Left renal cortex interstitium (tissue), 4 donors: ENCODE measurements at places on chromosomes 1 and 21.

GRCh38 chr1:6832531-6833188 is 47.4 kb downstream of the CAMTA1 start:
- no peak for DNase-seq

GRCh38 chr1:25924454-25924853 is 18.2 kb upstream of the STMN1 start:
- no peak for DNase-seq

GRCh38 chr1:100581096-100581705 is 43.3 kb downstream of the GPR88 start:
- DNase-seq: no peak

GRCh38 chr1:153801028-153801625 is 25.9 kb downstream of the SLC27A3 start:
- DNase-seq: no peak

DNA sequence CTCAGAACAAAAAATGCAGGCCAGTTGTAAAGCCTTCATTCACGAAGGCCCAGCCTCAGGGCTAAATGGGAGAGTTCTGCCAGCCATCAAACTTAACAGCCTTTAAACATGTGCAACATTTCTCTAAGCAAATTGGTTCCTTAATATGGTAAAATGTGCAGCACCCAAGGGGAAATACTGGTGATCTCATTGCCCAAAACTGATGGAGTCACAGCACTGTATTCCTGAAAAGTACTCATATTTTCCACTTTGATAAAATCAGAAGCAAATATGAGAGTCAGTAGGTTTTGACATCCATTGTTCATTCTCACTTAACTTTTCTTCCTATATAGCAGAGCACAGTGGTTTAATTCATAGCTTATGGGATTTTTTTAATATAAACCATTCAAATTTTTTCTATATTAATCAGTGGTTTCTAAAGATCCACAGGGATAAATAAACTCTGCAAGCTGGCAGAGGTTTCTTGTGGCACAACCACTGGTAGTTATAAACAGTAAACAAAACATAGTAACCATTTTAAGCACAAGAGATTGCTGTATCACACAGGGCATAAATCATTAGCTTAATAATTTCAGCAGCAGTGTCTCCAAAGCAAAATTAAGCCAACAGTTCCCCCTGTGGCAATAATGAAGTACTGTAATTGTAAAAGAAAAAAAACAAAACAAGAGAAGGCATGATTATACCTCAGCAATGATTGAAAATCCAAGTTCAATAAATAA is 106.9 kb upstream of the LYPLAL1 start:
- no peak for DNase-seq

GRCh38 chr1:53367503-53368313 is 39.8 kb upstream of the LRP8 start:
- DNase-seq: no peak

DNA sequence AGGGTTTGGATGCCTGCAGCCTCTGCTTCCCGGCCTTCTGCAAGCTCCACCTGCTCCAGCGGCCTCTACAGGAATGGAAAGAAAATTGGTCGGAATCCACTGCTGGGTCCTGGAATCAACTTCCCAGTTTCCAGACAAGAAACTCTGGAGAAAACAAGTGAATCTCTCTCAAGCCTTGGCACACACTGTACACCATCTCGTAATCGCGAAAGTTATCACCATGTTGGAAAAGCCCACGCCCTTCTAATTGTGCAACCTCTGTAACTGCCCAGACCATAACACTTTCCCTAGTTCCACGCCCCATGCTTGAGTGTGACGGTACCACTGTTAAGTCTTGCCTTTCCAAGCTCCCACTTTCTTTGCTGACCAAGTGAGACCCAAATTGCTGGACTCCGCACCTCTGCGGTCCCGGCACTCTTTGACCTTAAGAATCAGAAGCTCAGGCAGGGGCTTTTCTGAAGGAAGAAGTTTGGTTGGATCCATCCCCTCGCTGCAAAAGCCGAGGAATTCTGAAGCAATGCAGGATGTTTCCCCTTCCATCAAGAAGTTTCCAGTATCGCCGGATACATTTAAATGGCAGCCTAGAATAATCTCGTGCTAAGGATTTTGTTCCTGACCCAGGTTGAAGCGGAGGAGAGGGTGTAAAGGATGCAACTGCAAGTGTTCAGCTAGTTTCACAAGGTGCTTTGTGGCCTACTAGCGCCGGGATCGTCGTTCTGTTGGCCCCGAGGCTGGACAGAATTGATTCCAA is 6.2 kb downstream of the NR5A2 start:
- DNase-seq: no peak

DNA sequence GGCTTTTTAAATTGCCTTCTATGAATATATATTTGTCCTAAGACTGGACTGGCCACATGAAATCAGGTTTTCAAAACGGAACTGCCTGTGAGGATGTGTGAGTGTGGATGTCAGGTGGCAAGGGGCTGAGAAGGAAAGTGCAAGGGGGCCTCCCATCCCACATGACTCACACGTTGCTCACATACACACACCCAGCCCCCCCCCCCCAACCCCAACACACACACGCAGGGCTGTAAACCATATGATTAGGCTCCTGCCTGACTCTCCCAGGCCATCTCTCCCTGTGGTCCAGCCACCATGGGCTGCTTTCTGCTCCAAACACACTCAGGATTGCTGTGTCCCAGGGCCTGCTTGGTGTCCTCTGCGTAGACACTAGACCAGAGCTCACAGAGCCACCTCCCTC is 22.4 kb downstream of the DEGS1 start:
- no peak for DNase-seq

DNA sequence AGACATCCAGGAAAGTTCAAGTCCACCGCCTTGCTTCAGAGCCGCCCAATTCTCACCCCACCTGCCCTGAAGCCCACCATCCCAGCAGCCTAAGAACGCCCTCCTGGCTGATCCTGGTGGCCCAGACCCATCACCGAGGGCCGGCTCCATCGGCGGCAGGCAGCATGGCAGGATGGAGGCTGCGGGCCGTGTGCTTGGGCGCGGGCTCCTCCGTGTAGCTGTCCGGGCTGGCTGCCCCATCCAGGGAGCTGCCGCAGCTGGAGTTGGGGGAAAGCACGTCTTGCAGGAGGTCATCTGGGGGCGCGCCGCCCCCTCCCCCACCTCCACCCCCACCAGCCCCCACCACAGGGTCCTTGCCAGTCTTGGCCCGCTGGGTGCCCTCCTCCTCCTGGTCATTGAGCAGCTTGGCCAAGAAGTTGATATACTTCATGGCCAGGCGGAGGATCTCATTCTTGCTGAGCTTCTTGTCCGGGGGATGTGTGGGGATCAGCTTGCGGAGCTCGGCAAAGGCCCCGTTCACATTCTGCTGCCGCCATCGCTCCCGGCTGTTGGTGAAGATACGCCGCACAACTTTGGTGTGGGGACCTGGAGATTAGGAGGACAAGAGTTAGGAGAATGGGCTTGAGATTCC is 12.3 kb downstream of the TAL1 start:
- no peak for DNase-seq

GRCh38 chr21:20106368-20106767 is 891.8 kb upstream of the NCAM2 start:
- DNase-seq: no peak

- no peak for DNase-seq
These were observed 8.7 kb upstream of the OXCT2 start for GRCh38 chr1:39779821-39780220.

GRCh38 chr1:71054791-71055190 is 7.2 kb upstream of the PTGER3 start:
- no peak for DNase-seq

DNA sequence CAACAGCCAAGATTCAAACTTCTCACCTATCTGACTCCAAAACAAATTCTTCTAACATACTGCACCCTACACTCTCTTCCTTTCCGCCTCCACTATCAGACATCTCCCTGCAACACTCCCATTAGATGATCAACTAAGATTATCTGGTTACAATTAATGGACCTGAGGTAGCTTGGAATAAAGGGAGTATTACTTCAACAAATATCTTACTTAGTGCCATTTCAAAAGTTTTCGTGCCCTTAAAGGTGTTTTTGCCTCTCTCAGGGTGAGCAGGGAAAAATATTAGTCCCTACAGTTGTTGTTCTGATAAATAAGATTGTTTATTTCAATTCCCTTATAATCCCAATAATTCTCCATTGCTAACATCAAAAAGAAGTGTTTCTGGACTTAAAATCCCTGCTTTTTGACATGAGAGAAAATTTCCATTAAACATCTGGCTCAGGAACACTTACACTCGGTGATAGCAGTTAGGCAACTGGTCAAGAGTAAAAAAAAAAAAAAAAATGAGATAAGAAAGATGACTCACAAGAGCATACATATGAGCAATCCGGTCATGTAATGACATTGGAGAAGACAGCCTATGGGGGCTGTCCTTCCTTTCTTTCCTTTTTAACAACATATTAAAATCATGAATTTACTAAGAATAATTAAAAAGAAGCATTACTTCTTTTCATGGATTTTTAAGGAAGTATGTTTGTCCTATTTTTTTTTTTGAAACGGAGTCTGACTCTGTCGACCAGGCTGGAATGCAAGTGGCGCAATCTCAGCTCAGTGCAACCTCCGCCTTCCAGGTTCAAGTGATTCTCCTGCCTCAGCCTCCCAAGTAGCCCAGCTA is 7.6 kb downstream of the RSBN1 start:
- DNase-seq: no peak

GRCh38 chr1:243819438-243819839 is 30.6 kb downstream of the AKT3 start:
- DNase-seq: no peak

DNA sequence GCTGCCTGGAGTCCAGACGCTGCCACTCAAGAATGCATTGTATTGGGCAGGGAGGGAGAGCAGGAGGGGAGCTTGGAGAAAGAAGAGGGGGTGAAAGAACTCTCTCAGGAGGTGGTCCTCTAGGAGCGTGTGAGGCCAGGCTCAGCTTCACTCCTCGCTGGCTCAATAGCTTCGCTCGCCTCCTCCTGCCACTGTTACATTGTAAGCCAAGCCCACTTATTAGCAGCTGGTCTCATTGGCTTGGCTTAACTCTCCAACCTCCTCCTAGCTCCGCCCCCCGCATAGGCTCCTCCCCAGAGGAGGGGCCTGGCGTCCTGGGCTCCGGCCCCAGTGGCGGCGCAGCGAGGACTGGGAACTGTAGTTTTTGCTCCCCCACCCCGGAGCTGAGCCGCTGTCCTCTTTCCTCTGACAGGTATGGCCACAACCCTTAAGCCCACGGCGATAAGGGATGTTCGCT is at the start of gene KCNN3:
Gene KCNN3, minus strand, starts transcription at position 167 of the 457 bp plus-strand sequence. CDS start 317 bp downstream, outside the sequence.
- DNase-seq: peak; percentile 82

- DNase-seq: no peak
These were observed 5.6 kb downstream of the PPP1R15B start for GRCh38 chr1:204405988-204406387.

DNA sequence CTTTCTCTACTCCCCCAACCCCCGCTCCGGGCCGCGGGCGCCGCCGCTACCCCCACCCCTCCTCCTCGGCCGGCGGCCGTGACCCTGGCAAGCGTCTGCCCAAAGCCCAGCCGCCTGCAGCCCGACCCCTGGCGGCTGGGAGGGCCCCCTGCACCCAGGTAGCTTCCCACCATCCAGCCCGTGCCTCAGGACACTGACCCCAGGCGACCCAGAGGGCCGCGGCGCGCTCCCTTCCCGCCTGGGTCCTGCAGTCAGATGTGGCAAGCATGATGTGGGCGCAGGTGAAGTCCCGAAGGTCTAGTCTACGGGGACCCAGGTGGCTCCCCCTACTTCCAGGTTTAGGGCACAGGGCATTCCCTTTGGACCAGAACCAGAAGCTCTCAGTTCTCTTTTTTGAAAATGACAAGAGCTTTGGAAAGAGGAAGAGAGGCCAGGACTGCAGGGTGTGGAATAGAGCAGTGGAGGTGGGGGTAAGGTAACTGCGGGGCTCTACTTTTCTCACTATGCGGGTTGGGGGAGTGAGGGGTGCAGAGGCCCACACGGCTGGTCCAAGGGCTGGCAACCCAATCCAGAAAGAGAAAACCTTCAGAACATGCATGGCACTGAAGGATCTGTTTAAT is at the start of gene DENND4B:
Gene DENND4B, minus strand, starts transcription at position 97 of the 620 bp plus-strand sequence. CDS start 2,344 bp downstream, outside the sequence.
- no peak for DNase-seq

DNA sequence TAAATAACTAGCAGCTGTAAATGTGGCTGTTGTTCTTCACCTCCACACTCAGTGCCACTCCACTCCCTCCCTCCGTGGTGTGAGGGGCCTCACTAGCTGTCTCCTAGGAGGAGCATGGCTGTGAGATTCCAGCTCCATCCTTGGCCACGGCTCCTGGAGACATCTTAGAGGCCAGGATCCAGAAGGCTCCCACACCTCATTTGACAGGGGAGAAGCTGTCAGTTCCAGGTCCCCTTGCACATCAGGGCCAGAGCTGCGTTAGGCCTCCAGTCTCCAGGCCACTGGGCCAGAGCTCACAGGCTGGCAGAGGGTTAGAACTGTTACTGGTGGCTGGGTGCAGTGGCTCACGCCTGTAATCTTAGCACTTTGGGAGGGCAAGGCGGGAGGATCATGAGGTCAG is 15.0 kb downstream of the PCSK9 start:
- DNase-seq: no peak

GRCh38 chr1:171429137-171429536 is 56.2 kb upstream of the PRRC2C start:
- DNase-seq: no peak

- no peak for DNase-seq
These were observed 152.2 kb downstream of the PEX14 start for GRCh38 chr1:10626791-10627410.

GRCh38 chr1:221419513-221420095 is 322.3 kb downstream of the DUSP10 start:
- DNase-seq: no peak
